Cortex of kidney (tissue), 1 donor: ENCODE measurements at places on chromosomes 11 and 22.

- DNase-seq, result no peak
Observed at GRCh38 chr22:41286639-41287091, 678 bp upstream of the RANGAP1 start.

DNA sequence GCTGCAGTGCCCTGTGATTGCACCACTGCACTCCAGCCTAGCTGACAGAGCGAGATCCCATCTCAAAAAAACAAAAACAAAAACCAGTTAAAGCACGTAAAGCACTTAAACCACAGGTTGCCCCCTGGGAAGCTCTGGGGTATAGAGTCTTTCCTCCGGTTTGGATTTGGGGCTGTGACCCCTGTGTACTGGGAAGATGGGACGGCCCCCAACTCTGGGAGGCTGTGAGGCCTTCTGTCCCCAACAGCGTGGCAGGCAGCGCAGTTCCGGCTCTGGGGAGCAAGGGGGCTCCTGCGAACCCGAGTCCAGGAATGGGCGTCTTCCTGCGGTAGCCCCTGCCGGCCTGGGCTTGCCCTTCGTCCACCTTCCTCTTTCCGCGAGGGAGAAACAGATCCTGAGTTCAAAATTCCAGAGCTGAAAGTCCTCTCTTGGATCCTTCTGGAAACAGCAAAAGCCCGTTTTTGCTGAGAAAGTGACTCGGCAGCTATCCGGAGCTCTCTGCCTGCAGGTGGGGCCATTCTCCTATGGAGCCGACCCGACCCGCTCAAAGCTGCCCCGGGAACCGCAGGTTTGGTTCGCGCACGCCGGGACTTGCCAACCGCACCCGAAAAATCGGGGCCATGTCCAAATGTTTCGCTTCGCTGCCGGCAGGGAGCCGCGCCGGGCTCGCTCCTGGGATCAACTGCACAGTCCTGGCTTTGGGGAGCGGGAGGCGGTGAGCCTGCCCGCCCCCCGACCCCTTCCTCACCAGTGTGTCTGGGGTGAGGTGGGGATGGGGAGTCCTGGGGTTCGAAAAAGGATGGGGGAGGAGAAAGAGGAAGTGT, 36.3 kb upstream of the POLA2 start:
- no peak for DNase-seq

- DNase-seq, result no peak
Observed at GRCh38 chr11:12799334-12799835, 125.2 kb downstream of the TEAD1 start.

DNA sequence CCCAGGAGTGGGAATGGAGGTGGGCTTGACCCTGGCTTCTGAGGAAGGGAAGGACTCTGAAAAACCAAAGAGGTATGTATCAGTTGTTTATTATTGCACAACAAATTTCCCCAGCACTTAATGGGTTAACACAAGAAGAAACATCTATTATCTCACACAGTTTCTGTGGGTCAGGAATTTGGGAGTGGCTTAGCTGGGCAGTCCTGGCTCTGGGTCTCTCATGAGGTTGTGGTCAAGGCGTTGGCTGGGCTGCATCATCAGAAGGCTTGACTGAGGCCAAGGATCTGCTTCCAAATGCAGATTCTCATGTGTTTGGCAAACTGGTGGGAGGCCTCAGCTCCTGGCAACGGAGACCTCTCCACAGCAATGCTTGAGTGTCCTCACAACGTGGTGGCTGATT, 17.5 kb upstream of the SMIM38 start:
- no peak for DNase-seq

- DNase-seq, result no peak
Observed at GRCh38 chr22:17434856-17435255, 65.6 kb downstream of the CECR2 start.

- no peak for DNase-seq
Observed at GRCh38 chr11:111694851-111695250, 71.3 kb downstream of the PPP2R1B start.

GRCh38 chr22:32331918-32332725, 25.5 kb upstream of the RFPL3 start:
- no peak for DNase-seq

- DNase-seq, result no peak
Observed at GRCh38 chr11:68965901-68966853, 14.6 kb downstream of the MRGPRD start.

DNA sequence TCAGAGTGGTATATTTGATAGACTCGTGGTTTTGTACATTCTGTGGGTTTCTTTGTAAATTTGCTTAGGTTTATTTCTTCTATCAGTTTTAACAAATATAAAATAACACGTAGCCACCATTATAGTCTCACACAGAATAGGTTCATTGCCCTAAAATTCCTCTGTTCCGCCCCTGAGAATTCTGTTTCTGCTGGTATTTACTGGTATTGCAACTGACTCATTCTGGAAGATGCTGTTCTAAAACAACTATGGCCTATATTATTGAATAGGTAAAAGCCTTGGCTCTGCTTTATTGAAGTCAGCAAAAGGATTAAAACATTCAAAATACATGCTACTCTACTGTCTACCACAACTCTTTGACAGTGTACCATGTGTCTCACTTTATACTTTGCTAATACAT, 119.1 kb upstream of the CHORDC1 start:
- no peak for DNase-seq

DNA sequence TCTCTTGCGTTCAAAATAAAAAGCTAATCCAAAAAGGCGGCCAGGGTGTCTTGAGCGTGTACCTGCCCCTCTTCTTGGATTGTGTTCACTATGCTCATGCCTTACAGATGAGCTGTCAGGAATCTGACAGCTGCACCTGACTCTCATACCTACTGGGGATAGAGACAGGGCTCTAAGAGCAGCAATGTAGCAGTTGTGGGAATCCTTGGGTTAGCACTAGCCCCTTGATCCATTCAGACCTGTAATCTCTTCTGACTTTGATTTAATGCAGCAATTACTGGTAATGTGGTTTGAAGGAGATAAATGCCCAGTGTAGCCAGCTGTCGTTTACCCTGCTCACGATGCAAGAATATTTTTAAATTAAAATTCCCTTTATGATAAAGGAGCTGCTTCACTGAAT, 145.8 kb downstream of the APOL5 start:
- DNase-seq, result no peak

GRCh38 chr11:86644291-86644690, 28.1 kb downstream of the ME3 start:
- DNase-seq, result no peak

GRCh38 chr11:112310419-112310818, 49.8 kb upstream of the PLET1 start:
- no peak for DNase-seq

DNA sequence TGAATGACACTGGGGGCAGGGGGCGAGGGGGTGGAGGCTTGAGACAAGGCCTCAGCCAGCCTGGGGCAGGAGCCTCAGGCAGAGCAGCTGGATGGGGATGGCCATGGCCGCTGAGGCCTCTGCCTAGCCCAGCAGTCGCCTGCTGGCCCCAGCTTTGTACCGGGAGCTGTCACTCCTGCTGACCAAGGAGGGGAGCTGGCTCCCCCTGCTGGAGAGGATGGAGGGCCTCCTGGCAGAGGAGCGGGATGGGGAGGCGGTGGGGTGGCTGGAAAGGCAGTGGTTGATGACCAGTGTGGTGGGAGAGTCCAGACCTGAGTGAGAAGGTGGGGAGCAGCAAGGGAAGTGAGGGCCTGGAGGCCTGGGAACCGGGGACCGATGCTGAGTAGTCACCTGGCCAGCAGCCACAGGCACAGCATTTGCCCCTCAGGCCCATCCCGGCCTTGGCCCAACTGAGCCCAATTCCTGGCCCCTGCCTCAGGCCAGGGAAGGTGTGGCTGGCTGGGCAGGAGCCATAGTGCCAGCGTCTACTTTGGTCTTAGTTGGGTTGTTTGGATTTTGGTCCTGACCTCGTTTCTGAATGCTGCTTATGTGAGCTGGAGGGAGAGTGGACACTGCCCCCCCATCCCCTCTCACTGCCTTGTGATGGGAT, 6.0 kb upstream of the SUSD2 start:
- DNase-seq, result no peak

- DNase-seq, result no peak
Observed at GRCh38 chr11:3860375-3860774, 4.9 kb downstream of the STIM1 start.

GRCh38 chr11:59144096-59144495, 1.4 kb downstream of the FAM111A start:
- no peak for DNase-seq

GRCh38 chr11:102864724-102865123, 10.1 kb downstream of the MMP12 start:
- DNase-seq, result no peak

DNA sequence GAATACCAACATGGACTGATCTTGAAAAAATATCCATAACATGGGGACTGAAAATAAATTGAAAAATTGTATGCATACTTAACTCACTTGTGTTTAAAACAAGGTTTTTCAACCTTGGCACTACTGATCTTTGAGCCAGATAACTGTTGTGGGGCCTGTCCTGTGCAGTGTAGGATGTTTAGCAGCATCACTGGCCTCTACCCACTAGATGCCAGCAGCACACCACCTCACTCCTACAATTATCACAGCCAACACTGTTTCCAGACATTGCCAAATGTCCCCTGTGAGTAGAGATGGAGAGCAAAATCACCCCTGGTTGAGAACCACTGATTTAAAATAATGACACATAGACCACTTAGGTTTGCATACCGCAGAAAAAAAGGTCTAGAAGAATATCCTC, 45.0 kb upstream of the SLC1A2 start:
- no peak for DNase-seq

DNA sequence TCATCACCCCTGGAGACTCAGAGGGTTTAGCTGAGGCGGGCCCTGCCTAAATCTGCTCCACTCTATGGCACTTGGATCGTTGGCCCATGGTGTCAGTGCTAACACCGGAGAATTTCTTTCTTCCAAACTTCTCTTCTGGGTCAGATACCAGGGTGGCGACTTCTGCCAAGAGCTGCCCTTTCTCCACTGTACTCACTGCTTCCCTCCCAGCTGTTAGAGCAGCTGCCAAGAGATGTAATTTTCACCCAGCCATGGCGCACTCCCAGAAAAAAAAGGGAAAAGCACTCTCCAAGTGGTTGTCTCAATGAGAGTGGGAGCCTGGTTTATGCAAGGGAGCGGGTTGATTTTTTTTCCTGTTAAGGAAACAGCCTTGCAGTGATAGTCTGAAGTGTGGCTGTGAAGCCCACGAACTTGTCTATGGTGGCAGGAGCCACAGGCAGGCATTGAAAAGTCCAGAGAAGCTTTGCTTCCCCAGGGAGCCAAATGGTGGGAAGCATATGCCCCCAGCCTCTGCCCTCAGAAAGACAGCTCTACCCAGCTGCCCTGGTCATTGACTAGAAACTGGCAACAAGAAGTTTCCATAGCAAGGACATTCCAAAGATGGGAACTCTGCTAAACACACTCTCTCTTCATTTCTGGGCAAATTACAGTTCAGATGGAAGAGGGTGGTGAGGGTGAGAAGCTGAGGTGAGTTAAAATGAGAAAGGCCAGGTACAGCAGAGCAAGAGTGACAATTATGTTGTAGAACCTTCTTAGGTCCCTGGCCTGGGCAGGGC, 10.7 kb downstream of the PCSK7 start:
- DNase-seq, result no peak

DNA sequence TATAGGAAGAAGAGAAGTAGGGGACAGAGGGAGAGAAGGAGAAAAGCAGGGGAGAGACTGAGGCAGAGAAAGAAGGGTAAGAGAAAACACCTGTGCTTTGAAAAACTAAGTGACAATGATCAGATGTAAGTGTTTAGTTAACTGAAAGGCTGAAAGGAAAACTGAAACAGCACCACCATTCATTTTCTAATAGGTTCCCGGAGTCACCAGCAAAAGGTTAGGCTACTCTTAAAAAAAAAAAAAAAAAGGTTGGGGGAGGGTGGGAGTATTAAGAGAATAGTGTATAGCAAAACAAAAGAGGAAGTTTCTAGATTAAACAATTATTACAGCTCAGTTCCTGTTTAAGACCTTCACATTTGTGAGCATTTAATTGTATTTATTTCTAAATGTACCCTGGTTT, 113.8 kb downstream of the CADM1 start:
- DNase-seq, result no peak

DNA sequence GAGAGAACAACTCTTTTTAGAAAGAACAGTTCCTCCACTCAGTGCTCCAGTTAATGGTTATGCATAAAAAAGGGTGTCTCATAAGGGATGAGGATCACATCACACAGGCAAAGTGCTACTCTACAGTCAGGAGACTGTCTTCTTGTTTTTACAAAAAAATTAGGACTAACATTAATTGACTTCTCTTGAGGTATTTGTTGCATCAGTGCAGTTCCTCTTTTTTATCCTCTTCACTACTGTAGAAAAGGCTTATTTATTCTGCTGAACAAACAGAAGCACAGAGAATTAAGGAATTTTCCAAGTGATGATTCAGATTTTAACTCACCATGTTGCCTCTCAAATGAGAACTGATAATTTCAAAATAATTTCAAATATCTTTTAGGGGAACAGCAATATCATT, 1.9 kb downstream of the MMP8 start:
- DNase-seq, result no peak

DNA sequence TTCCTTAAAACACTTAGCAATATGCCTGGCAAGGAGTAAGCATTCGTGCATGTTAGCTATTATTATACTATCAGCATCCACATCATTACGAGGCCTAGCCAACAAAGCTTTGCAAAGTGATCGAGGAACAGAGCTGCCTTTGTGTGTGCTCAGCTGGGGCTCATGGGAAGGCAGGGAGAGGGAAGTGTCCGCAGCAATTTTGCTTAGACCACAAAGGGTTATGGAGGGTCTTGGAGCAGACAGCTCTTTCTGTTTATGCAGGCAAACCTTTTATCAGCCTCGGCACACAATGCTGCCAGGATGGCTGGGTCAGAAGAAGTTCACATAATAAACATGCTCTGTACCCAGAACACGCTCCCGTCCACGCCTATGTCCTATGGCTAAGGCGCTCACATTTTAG, 10.9 kb upstream of the DKK3 start:
- DNase-seq, result no peak

- no peak for DNase-seq
Observed at GRCh38 chr11:46034041-46034440, 87.2 kb downstream of the PHF21A start.

GRCh38 chr22:48666620-48667019, 1161.1 kb downstream of the BRD1 start:
- no peak for DNase-seq

GRCh38 chr11:24932110-24933000, 435.5 kb downstream of the LUZP2 start:
- DNase-seq, result no peak

DNA sequence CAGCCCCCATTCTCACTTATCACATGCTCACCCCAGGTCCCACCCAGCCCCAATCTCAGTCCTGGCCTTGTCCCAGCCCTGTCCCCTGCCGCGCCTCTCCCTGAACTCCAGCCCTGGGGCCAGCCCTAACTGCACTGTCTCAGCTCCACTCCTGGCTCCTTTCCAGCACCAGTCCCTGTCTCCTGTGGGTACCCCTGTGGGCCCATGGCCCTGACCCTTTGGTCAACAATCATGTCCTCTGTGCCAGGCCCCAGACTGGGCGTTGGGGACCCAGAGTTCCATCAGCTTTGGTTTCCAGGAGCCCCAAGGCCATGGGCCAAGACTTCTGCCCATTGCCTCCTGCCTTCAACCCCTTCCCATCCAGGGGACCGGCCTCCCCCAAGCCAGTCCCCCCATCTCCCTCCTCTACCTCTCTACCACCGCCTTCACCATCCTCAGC, 757 bp downstream of the SPI1 start:
- DNase-seq, result no peak
